Hippocampal formation (tissue), 2 donors: ENCODE measurements at places on chromosomes 7 and 10.
A peak's percentile ranks its signal among the peaks of the same experiment; 100 is the strongest.

GRCh38 chr10:10460451-10460850, 557.2 kb upstream of the CELF2 start:
- DNase-seq: no peak

- no peak for DNase-seq
These were observed 38.0 kb upstream of the SRPK2 start for GRCh38 chr7:105426606-105427146.

- no peak for DNase-seq
These were observed 151.5 kb downstream of the RNF216 start for GRCh38 chr7:5629941-5630340.

DNA sequence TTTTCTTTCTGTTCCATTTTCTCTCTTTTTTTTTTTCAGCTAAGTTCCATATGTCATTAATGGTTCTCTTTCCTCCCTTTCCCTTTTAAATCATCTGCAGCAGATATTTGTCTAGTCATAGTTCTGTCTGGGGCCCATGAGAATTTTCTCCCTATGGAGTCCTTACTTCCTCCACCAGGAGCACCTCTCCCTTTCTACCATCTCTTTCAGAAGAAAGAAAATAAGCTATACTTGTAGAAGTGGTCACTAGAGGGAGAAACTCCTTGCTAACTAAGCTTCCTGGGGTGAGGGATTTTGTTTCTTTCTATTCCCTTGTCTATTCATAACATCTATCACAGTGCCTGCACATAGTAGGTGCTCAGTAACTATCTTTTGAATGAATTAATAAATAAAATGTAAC, 230.2 kb upstream of the HPS1 start:
- DNase-seq: no peak

DNA sequence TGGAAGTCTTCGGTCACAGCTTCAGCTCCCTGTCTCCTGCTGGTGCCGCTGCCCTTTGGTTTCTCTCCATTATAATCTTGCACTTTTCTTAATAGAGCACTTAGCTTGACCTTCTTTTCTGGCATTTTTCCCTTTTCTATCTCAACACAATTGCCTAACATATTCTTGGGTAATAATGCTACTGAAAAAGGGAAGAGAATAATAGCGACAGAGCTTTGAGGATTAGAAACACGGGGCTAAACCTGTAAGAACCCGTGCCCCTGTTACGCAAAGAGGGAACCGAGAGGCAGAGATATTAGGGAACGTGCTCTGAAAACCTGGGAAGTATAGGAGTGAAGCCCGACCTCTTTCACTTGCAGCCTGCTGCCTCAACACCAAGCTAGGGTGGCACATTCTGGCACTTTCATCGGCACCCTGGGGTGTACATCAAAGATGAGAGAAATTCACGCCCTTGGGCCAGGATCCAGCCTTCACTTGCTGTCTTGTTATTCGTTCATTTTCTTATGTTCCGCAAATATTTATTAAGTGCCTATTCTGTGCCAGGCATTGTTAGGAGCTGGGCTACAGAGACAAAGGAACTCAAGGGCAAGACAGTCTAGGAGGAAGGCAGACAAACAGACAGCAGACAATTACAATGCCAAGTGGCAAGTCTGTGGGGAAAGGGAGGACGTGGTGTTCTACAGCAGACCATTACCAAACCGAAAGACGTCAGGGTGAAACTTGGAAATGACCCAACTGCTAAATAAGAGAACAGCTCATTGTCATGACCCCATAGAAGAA, 33.0 kb upstream of the GALNTL5 start:
- DNase-seq: peak; percentile 11

DNA sequence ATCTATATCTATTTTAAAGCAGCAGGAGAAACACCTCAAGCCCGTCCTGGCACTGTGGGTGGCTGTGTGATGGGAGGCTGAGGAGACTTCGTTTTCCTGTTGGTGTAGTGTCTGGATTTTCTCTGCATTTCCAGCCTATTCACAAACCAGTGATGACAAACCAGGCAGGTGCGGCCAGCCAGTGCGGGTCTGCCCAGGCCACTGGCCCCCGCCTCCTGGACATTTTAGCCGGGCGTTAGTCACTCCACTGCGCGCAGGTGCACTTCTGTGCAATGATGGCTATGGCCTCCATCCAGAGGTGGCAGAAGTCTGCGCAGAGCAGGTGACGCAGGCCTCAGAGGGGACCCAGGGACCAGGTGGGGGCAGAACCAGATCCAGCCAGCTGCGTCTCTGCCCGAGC, 64.9 kb upstream of the PITRM1 start:
- DNase-seq: no peak
